Activated effector memory CD4-positive, alpha-beta T cell treated with anti-CD3 and anti-CD28 coated beads, Interleukin-2, amount 50 U/mL, for 16 hours (primary cell): ENCODE measurements at places on chromosomes 3 and 15.

DNA sequence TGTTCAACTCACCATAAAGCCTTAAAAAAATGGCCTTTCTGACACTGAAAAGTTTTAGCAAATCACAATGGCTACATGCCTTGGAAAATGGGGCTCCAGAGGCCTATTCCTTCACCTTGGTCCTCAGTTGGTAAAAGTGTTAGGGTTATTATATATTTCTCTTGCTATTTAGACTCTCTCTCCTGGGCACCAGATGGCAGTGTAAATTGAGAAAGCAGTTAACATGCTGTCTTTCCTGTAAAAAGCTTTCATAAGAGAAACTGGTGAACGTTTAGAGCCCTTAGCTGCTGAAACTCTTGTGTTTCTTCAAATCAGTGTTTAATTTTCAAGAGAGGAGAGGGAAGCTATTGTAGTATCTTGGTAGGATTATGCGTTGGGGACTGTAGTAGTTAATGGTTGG, 89.9 kb downstream of the LRTM1 start:
- no peak for DNase-seq

DNA sequence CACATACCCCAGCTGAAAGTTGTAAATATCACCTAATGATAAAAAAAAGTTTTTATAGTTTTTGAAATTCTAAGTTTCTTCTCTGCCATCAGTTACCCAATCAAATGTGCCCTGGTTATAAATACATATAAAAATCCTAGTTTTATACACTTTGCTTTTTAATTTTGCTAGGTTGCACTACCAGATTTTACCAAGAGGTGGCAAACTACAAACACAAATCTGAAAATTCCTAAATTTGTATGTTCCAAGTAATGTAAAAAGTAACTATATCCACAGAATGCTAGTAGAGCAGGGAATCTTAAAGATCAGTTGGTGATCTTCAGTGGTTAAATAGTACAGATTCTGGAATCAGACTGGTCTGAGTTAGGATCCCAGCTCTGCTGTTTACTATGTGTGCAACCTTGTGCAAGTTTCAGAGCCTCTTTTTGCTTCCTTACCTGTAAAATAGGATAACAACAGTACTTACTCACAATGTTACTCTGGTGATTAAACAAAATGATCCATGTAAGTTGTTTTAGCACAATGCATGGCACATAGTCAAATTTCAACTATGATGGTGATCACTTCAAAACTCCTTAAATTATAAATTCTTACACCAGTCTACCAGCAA, 11.0 kb downstream of the TRPM7 start:
- DNase-seq = no peak

GRCh38 chr3:69141313-69141712, 18.9 kb upstream of the LMOD3 start:
- no peak for DNase-seq

DNA sequence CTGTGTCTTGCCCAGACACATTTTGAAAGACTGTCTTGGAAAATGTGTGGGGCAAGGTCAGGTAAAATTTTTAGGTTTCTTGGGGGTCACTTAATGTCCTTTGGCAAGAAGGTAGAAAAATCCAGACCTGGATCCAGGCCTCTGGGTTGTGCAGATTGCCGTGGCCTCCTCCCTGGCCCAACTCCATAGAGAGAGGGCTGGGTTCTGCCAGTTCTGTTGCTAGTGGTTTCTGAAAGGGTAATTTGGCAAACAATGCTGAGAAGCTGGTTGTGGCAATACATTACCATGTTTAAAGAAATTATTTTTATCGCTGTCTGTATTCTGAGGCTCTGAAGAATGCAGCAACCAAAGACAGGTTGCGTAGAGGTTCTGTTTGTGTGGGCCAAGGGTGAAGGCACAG, 20.2 kb upstream of the TMEM158 start:
- no peak for DNase-seq

- no peak for DNase-seq
These were observed 28.9 kb downstream of the SH3GL3 start for GRCh38 chr15:83476066-83476465.

DNA sequence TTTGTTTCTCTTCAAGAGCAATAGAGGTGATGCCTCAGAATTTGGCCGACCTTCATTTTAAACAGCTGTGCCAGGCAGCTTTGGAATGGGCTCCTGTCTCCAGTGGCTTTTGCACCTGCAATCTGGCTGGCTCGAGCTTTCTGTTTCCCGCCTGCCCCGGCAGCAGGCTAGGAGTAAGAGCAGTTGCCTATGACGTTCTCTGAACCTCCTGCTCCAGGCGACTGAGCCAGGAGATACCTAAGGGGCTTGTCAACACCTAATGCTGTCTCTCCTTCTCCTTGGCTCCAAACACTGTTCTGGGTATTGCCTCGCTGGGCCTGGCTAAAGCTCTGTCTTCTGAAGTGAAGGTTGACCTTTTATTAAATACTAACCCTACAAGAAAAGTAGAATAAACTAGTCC, 229.9 kb downstream of the LRRN1 start:
- DNase-seq = no peak

DNA sequence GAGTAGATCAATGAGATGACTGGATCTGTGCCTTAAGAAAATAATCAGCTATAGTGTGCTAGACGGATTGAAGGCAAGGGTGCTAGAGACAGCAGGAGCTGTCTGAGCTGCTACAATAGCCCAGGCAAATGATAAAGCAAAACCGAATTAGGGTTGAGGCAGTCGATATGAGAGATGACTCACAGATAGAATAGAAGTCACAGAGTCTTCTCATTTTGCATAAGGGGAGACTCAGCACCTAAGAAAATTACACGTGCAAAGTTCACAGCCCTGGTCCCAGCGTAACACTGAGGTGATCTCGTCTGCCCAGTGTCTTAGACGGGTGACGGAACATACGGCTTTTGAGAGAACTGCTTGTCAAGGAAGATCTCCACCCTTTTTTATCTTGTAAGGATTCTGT, 11.6 kb downstream of the LPP start:
- peak; percentile 67 for DNase-seq

GRCh38 chr3:194925614-194926013, 239.9 kb downstream of the FAM43A start:
- no peak for DNase-seq

- no peak for DNase-seq
These were observed 1060.8 kb downstream of the ROBO1 start for GRCh38 chr3:78706906-78707523.
